H9 (cell line): ENCODE measurements at places on chromosomes 3 and 15. TPM values are rescaled to one million over a fixed set of nuclear protein-coding genes. Genes with fewer than 3 reads are reported as not detected.

- DNase-seq, result no peak
Measured at GRCh38 chr3:36297195-36297594, 83.1 kb upstream of the STAC start.

GRCh38 chr15:43948691-43949325 lies 122.0 kb downstream of the WDR76 start:
- no peak for DNase-seq

DNA sequence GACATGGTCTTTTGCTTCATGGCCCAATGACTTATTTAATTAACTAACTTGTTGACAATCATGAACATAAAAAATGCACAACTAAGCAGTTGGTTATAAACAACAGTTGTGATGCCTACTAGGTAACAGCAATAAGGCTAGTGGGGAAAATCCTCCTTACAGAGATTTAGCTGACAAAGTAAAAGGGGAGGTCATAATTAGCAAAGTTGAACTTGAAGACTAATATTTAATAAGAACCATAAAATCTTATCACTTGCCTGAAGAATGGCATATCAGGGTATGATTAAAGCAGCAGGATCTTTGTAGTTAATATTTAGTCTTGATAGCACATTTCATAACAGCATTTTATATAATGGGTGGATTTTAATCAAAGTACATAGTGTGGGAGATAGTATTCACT lies 84.2 kb downstream of the MME start:
- DNase-seq, result no peak

CLDN18 gene
- not detected in 2 replicates for total RNA-seq

- DNase-seq, result no peak
Measured at GRCh38 chr3:114080201-114080600, 23.7 kb downstream of the QTRT2 start.

GOLGA6B gene
- 0.33 and 0.75 TPM in 2 replicates for total RNA-seq

DNA sequence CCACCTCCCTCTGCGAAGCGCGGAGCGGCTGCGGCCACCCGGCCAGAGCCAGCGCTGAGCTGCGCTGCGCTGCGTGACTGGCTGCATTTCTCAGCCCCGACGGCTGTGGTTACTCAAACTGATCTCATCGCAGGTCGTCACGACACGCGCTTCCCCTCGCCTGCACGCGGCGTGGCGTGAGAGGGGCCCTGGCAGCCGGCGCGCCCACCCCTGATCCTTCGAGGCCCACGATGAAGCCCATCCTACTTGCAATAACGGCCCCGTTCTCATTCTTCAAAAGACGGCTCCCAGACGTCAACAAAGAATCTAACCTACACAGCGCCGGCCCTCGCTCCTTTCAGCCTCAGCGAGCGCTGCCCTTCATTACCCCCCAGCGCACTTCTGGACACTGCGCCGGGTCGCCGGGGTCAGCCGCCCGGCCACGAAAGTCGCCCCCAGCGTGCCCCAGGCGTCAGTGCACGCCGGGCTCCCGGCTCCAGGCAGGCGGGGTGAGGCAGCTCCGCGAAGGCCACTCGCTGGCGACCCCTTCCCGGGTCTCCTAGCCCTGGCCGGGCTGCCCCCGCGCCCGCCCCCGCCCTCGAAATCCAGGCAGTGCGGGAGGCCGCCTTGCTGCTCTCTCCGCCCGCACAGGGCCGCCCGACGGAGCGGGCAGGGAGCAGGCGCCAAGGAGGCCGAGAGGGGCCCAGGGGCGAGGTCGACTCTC lies 9.9 kb upstream of the LEKR1 start:
- peak; percentile 53 for DNase-seq
